ENCODE measurements at places on chromosomes 2 and 18. TPM values are rescaled to one million over a fixed set of nuclear protein-coding genes. Genes with fewer than 3 reads are reported as not detected.

- peak; percentile 85 for DNase-seq
These were observed 40.0 kb downstream of the STEAP3 start for GRCh38 chr2:119263656-119264055.

Gene ALPI
- total RNA-seq, result not detected

Gene CRYBA2
- not detected for total RNA-seq

- no peak for DNase-seq
These were observed 516.2 kb downstream of the DCDC2C start for GRCh38 chr2:4219571-4219970.

DNA sequence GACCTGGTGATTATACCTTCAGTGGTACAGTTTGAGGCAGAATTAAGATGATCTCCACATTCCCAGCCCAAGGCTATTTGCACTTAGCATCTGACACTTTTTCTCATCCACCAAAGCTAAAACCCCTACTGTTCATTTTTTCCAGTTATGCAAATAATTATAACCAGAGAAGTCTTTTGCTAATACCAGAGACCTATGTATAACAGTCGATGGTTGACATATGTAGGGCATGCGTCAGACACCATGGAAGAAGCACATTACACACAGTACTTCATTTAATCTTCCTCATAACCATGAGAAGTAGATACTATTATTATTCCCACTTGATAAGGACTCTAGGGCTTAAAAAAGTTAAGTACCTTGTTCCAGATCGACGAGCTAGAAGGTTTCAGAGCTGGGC, 36.5 kb downstream of the AP1S3 start:
- DNase-seq, result no peak

DNA sequence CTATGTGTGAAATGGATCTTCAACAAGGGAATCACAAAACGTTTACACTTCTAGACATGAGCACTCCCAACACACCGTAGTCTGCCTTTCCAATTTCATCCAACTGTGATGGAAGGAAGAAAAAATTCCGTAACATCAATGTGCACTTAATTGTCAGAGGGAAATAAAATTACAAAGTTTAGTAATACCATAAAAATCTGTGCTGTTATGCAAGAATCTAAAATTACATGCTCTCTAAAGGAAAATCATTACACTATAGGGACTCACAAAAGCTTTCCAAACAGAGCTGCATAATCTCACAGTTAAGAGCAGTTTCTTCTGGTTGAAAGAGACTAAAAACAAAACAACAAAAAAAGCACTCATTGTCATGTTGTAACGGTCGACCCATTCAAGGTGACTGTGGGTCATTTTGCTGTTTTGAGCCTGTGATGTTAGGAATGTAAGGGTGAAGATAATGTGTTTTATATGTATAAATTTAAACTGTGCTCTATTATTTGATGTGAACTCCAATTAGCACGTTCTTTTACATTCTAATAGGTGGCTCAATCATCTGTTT, 698.0 kb downstream of the TDRD15 start:
- DNase-seq, result no peak

- DNase-seq, result peak; percentile 77
These were observed 383.3 kb downstream of the MTX2 start for GRCh38 chr2:176652300-176653182.

Gene RAD51AP2
- not detected for total RNA-seq

GRCh38 chr2:45006041-45006941, 3.0 kb downstream of the SIX2 start:
- DNase-seq, result no peak

Gene CD8B
- not detected for total RNA-seq

DNA sequence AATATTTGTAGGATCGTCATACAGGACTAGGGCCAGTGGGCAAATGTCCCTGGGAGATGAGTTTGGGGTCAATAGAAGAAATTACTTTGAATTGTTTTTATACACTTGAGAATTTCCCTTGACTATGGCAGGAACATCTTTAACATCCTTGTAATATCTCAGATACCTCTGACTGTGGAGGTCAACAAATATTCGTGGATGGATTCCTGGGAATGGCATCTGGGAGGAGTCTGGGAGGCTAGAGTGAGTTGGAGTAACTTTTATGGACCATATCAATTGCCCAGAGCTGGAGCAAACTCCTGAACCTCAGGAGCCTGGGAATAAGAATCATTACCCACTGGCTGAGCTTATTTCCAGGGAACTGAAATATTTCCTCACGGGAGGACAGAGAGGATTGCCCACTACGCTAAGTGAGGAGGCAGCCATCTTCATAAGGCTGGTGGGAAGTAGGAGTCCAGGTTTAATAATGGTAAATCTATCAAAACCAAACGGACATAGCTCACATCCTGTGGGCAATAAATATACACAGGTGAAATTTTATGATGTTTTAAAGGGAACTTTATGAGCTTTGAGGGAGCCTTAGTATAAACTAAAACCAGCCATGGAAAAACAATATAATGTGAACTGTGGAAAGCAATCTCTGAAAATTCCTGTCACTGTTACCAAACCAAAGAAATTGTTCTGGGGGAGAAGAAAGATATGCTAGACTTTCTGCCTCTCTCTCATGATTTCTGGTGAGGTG, 44.4 kb upstream of the LCLAT1 start:
- DNase-seq, result no peak

GRCh38 chr2:204715361-204715760, 170.1 kb downstream of the PARD3B start:
- DNase-seq, result no peak
